ENCODE measurements at places on chromosomes 3 and 15.

- DNase-seq = no peak
Observed at GRCh38 chr3:45137656-45138181, 8.5 kb downstream of the CDCP1 start.

- no peak for DNase-seq
Observed at GRCh38 chr15:64807751-64808222, 17.7 kb downstream of the PIF1 start.

GRCh38 chr15:35752134-35752466 is 206.1 kb upstream of the DPH6 start:
- no peak for DNase-seq

- DNase-seq = no peak
Observed at GRCh38 chr3:141306276-141306675, 62.0 kb upstream of the ZBTB38 start.

DNA sequence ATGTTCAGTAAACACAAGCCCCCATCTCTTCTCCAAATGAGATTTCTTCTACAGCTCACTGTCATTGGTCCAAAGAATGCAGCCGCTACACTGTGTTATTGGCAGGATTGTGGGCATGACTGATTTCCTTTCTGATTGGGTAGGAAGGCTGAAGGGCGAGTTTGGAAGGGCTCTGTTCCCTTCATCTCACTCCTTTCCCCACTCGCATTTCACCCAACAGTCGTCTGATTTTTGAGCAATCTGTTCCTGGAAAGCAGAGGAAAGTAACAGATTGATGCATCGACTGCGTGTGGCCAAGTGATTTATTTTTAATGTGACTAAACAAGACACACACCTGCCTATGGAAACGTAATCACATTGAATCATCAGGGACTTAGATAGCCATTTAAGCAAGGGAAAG is 55.5 kb downstream of the NOX5 start:
- DNase-seq = no peak

DNA sequence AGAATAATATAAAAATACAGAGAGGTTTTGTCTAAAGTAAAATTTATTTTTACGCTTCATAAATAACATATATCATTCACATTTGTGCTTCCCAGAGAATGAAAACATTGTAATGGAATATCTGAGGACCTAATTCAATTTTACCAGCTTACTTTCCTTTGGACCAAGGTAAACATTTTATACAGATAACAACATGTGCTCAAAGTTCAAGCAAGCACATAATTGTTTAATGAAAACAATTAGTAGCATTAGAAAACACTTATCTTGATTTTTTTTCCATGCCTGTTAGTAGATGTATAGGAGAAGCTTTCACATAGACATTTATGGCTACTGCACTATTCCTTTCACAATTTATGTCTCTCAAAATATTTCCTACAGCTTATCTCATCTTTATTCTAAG is 400.0 kb downstream of the ZIC1 start:
- DNase-seq = no peak

DNA sequence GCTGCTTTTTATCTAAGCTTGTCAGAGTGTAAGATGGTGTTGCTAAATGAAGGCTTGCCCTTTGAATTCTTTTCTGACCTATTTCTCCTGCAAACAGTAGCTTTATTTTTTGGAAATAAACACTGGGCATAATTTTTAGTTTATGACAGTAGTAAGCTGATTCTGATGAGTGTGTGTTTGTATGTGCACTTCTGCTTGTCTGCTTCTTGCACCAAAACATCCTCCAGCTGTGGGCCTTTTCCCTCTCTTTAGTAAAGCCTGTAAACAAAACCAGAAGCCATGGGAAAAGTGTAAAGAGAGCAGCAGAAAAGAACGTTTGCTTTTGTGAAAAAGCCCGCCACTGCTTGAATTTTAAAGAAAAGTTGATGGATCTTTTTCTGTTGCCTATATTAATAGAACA is 136.4 kb upstream of the IL12A start:
- no peak for DNase-seq

DNA sequence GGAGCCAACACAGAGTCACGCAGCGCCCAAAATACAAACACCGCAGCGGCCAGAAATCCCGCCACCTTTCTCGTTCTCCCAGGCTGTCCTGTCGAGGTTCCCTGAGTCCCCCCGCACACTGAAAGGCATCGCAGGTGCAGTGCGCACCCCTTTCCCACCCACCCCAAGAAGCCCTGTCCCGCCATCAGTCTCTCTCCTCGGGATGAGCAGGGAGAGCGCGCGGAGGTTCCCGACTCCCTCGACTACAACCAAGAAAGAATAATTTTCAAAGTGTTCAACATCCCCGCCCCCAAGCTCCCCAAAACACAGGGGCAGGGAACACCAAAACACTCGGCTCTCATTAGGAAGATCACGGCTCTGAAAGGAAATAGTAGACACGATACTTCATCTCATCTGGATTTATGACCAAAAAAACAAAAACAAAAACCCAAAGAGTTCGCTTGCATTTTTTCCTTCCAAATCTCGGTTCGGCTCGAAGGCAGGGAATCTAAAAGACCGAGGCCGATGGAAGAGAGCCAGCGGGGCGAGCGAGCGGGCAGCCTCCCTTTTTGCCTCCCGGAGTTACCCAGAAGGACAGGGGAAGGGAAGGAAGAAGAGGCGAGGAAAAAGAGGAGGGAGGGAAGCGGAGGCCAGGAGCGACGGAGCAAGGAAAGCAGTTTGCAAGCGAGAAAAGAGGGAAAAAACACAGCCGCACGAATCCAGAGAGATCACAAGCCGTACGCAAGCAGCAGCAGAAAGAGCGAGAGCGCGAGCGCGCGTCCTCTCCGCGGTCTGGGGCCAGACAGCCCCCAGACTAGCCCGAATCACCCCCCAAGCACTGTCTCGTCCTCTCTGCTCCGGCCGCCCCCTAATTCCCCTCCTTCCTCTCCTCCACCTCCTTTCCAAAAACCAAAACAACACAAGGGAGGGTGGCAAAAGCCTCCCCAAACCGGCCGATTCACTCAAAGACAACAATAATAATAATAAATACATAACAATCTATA is 808 bp downstream of the BCL6 start:
- peak; percentile 30 for DNase-seq

GRCh38 chr3:129965937-129966336 is 8.6 kb upstream of the TRH start:
- DNase-seq = no peak

DNA sequence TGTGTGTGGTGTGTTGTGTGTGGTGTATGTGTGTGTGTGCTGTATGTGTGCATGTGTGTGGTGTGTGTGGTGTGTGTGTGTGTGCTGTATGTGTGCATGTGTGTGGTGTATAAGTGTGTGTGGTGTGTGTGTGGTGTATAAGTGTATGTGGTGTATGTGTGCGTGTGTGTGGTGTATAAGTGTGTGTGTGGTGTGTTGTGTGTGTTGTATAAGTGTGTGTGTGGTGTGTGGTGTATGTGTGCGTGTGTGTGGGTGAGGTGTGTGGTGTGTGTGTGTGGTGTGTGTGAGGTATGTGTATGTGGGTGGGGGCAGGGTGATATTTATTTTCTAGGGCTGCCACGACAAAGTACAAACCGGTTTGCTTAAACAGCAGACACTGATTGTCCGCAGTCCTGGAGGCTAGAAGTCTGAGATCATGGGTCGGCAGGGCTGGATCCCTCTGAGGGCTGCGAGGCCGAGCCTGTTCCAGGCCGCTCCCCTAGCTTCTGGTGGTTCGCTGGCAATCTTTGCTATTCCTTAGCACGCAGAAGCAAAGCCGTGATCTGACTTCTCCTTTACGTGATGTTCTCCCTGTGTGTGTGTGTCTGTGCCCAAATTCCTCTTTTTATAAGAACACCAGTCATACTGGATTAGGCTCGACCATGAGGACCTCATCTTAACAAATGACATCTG is 160.2 kb downstream of the XXYLT1 start:
- DNase-seq = no peak

DNA sequence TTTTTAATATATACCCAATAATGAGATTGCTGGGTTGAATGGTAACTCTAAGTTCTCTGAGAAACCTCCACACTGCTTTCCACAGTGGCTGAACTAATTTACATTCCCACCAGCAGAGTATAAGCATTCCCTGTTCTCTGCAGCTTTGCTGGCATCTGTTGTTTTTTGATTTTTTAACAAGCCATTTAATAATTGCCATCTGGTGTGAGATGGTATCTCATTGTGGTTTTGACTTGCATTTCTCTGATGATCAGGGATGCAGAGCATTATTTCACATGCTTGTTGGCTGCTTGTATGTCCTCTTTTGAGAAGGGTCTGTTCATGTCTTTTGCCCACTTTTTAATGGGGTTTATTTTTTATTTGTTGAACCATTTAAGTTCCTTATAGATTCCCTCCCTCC is 75.0 kb upstream of the EPHB3 start:
- DNase-seq = no peak

GRCh38 chr15:101615414-101615985 is 36.7 kb downstream of the TM2D3 start:
- DNase-seq = no peak

- peak; percentile 92 for DNase-seq
Observed at GRCh38 chr3:13414040-13414729, 5.9 kb downstream of the NUP210 start.

GRCh38 chr3:94130690-94131089 is 67.8 kb downstream of the NSUN3 start:
- no peak for DNase-seq

GRCh38 chr3:182818296-182818978 is 25.1 kb downstream of the ATP11B start:
- DNase-seq = no peak

GRCh38 chr15:93382200-93382820 is 293.3 kb upstream of the RGMA start:
- no peak for DNase-seq

GRCh38 chr3:44988073-44988472 is 12.0 kb downstream of the EXOSC7 start:
- peak; percentile 37 for DNase-seq

GRCh38 chr3:13019243-13020095 is 53.8 kb downstream of the IQSEC1 start:
- no peak for DNase-seq

DNA sequence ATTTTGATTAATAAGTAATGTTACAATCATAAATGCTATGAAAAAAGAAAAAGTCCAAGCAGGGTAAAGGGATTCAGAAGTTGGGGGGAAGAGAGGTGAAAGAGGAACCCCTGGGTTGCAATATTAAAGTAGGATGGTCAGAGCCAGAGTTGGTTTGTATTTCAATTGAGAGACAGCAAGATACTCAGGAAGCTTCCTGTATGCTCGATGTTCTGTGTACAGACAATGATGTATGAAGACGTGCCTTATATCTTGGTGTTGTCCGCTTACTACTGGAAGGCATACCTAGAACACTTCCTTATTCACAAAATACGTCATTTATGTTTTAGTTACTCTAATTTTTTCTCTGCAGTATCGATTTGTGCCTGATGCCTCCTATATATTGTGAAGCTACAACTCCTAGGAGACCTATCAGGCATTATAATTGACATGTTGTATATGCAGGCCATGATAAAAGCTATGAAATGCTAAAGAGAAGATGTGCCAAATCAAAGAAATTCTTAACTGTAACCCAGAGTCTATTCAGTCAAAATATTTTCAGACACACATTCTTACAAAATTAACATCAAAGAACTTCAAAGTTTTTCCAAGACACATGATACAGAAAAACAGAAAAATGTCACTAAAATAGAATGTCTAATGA is 87.5 kb downstream of the TBL1XR1 start:
- DNase-seq = no peak

- no peak for DNase-seq
Observed at GRCh38 chr15:90294601-90295269, 29.3 kb downstream of the NGRN start.

DNA sequence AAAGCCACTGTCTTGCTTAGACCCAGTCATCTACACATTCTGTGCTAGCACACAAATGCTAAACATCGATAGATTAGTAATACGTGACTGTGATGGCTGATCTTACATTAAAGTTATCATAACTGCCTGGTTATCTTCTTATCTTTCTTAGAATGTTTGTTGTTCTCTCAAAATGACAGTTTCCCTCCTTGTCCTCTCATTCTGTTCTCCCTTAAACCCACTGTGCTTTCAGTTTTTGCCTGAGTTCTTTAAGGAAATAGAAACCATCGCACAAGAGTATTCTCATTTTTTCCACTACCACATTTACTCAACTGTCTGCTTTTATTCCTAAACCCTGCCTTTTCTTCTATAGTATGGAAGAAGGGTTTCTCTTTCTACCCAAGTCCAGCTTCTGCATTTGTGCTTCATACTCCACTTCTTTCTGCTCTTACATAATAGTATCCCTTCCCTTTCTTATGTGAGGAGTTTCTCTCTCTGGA is 17.1 kb downstream of the STX19 start:
- no peak for DNase-seq

DNA sequence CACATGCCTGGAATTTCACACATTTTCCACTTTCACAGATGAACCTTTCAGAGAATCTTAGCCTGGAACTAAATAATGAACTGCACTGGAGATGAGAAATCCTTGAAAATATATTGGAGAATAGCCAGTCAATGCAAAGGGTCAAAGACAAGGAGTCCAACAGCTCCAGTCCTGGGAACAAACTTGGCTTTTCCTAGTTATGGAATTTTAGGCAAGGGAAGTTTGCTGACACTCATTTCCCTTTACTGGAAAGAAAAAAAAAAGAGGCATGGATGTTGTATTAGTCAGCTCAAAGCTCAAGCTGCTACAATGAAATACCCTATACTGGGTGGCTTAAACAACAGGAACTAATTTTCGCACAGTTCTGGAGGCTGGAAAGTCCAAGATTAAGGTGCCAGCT is 690.8 kb upstream of the ARPP21 start:
- DNase-seq = no peak

GRCh38 chr3:46750555-46751038 is 32.9 kb upstream of the PRSS50 start:
- DNase-seq = no peak

GRCh38 chr3:129051871-129052340 is 8.7 kb upstream of the GP9 start:
- DNase-seq = no peak

DNA sequence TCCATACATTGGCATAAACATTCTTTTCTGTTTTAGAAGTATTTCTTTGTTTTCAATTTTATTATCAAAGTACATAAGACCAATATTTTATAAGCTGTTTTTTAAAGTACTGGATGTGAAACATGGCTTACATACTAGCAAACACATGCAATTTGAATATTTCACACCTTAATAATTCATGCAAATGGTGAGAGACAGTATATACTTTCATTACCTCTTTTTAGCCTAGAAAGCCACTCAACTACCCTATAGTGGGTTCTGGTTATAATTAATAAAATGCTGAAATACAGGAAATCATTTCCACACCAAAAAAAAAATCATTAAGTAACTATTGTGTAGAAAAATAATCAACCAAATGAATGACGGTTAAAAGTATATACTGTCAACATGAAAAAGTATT is 38.5 kb upstream of the MELTF start:
- peak; percentile 33 for DNase-seq
